ENCODE measurements at places on chromosomes 6 and 20.

- no peak for DNase-seq
Measured at GRCh38 chr20:56542489-56543030, 9.5 kb downstream of the FAM209B start.

GRCh38 chr6:76003113-76003512 is 69.3 kb downstream of the IMPG1 start:
- no peak for DNase-seq

- no peak for DNase-seq
Measured at GRCh38 chr6:64467656-64468055, 832.1 kb downstream of the PHF3 start.

- no peak for DNase-seq
Measured at GRCh38 chr6:6811128-6812009, 222.8 kb downstream of the LY86 start.

- no peak for DNase-seq
Measured at GRCh38 chr6:346386-347030, 45.0 kb upstream of the IRF4 start.

- no peak for DNase-seq
Measured at GRCh38 chr6:158910484-158911440, 89.2 kb downstream of the RSPH3 start.

DNA sequence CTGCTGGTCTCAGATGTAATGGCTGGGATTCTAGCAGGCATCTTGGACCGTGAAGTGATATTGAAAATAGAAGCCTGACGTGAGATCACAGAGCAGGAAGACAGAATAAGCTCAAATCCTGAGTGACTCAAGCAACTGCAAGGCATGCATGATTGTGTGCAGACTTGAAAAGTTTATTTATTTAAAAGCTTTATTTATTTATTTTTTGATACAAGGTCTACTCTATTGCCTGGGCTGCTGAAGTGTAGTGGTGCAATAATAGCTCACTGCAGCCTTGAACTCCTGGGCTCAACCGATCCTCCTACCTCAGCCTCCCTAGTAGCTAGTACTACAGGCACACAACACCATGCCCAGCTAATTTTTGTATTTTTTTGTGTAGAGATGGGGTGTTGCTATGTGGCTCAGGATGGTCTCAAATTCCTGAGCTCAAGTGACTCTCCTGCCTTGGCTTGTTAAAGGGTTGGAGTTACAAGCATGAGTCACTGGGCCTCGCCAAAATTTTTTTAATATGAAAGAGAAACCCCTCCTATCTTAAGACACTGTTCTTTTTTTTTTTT is 40.1 kb upstream of the RNF144B start:
- no peak for DNase-seq

- no peak for DNase-seq
Measured at GRCh38 chr6:25312703-25313102, 33.5 kb downstream of the CARMIL1 start.

DNA sequence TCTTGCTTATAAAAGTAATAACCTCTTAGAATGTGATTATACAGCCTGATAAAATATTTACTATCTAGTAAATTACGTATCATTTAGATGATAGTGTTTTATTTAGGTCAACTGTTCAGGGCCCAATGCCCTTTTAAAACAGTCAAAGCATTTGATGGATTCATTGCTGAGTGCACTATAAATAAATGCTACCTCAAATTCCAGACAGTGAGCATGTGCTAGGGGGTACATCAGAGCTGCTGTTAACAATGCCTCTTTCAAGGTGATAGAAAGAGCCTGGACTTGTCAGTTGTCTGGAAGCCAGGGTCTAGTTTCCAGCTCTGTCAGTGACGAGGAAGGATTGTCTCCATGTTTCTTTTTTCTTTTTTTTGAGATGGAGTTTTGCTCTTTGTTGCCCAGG is 7.5 kb upstream of the TMEM242 start:
- no peak for DNase-seq

DNA sequence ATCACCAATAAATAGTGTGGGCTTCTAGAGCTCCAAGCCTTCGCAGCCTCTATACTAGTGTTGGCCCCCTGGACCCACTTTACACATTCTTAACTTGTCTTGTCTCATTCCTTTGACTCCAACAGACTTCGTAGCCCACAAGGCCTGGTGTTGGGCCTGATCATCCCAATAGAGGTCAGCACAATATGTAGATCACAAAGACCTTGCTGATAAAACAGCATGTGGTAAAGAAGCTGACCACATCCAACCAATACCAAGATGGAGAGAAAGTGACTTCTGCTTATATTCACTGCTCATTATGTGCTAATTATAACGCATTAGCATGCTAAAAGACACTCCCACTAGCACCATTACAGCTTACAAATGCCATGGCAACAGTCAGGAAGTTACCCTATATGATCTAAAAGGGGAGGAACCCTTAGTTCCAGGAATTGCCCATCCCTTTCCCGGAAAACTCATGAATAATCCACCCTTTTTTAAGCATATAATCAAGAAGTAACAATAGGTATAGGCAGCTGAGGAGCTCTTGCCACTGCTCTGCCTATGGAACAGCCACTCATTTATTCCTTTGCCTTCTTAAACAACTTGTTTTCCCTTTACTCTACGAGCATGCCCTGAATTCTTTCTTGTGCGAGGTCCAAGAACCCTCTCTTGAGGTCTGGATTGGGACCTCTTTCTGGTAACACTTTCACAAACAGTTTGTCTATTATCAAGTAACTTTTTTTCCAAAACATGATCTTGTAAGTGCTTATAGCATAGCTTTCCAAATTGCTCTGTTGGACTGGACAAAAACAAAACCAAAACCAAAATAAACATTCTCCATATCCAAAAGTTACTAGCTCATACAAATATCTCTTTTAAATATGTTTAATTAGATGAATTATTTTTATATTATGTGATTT is 54.6 kb upstream of the ECHDC1 start:
- no peak for DNase-seq

DNA sequence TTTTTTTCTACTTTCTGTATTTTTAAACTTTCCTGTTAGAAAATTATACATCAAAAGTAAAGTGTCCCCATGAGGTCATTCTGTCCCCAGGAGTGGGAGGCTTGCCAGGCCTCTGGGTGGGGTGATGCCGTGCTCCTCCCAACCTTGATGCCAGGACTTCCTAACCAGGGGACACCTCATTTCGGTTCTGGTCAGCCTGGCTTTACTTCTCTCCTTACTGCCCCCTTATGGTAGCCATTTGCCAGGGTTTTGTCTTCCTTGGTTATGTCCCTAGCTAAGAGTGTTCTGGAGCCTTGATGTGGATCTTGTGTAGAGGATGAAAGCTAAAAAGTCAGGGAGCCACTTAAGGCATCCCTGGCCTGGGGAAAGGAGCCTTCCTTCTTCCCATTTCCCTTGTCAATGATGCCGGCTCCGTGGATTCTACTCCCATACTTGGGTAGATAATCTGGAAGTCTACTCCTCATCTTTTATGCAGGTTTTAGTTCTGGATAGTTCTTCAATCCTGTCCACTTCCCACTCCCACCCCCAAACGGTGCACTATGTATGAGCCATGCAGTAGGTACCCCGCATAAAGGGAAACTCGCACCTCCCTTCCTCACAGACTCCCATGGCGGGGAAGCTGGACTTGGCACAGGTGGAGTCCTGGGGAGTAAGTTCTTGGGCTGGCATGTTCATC is 164.1 kb upstream of the SALL4 start:
- DNase-seq, result no peak

- no peak for DNase-seq
Measured at GRCh38 chr20:32456869-32457478, 98.8 kb downstream of the ASXL1 start.

- no peak for DNase-seq
Measured at GRCh38 chr6:162478192-162478671, 249.3 kb downstream of the PRKN start.

DNA sequence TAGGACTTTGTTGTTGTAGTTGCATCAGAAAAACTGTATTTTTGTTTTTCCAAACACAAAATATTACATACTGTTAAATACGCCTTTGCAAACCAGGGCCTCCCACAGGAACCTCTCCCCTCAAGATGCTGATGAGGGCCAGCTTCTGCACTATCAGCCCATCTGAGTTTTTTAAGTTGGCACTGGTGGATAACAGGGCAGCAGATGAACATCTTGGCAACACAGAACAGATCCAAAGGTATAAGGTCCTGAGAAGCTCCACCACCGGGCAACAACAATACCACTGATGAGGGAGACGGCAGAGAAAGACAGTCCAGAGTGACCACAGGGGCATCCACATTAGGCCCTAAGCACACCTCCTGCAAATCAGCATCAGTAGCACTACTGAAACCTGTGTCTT is 177.7 kb downstream of the DLL1 start:
- peak; percentile 7 for DNase-seq

DNA sequence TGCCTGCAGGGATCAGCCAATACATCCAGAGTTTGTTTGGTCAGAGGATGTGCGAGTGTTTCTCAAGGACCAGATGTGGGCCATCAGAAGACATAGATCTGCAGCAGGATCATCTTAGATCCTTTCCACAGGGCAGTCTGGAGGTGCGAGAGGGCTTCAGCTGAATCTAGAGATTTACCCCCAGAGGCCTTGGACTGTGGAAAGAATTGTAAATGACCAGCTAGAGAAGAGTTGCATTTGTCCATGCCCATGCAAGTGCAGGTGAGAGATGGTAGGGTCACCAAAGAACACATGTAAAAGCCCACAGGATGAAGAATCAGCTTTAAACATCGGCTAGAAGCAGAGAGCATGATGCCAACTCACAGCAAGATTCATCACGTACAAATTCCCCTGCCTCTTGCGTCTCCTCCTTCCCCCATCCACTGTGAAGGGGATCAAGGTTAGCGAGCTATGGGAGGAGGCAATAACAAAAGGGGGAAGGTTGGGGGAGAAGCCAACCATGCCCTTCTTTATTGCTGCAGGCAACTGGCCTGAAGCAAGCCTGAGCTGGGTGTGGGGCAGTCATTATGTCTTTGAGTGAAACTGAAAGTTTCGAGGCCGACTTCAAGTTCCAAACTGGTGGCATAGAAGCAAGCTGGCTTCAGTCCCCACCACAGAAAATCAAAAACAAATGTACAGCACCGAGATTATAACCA is 83.5 kb downstream of the SCML4 start:
- DNase-seq, result no peak

DNA sequence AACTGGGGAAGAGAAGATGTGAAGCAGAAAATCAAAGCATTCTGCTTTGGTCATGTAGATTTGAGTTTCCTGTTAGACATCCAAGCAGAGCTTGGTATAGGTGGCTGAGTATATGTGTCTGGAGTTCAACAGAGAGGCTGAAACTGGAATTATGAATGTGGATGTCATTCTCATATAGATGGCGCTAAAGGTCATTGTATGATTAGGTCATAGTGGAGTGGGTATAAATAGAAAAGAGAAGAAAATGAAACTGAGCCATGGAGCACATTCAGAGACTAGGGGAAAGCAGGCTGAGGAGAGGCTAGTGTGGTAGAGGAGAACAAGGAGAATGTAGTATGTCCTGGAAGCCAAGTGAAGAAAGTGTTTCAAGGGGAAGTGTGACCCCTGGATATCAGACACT is 295.6 kb upstream of the PLN start:
- DNase-seq, result no peak

GRCh38 chr6:106563614-106564013 is 65.7 kb downstream of the RTN4IP1 start:
- no peak for DNase-seq

DNA sequence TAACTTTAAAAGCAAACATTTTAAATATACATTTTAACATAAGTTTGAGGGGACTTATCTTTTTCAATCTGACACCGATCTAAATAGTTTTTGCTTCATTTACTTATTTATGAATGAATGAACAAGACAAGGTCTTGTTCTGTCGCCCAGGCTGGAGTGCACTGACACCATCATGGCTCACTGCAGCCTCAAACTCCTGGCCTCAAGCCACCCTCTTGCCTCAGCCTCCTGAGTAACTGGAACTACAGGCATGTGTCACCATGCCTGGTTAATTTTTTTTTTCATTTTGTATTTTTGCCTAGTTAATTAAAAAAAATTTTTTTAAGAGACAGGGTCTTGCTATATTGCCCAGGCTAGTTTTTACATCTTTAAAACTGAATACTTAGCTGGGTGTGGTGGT is 25.4 kb downstream of the FBXO9 start:
- no peak for DNase-seq

- no peak for DNase-seq
Measured at GRCh38 chr6:167329014-167329413, 4.1 kb downstream of the TTLL2 start.

DNA sequence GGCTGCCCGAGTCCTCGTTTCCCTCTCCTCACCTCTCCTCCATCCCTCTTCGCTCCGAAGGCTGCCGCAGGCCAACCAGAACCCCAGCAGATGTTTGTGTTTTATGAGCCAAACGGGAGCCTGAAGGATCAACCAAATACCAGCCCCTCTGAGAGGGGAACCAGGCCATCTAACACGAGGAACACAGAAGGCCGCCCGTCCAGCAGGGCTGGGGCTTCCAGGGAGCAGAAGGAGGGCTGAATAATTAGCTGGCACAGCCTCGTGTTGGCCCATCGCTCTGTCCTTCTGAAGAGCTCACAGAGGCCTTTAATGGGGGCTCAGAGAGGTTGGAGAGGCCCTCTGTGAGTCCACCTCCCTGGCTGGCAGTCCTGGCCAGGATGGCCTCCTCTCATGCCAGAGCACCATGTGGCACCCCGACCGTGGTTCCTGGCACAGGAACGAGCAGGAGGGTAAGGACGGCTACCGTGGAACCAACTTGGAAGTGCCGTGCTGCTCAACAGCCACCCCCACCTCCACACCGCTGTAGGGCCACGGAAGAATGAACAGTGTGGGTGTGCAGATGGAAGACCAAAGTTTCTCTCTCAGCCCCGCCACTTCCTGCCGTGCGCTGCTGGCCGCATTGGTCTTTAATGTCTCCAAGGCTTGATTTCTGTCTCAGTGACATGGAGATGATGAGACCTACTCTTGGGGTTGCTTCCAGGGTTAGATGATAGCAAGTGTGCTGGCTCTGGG is 155.2 kb downstream of the SCML4 start:
- DNase-seq, result no peak

- DNase-seq, result no peak
Measured at GRCh38 chr6:3284436-3284876, 25.7 kb downstream of the PSMG4 start.

DNA sequence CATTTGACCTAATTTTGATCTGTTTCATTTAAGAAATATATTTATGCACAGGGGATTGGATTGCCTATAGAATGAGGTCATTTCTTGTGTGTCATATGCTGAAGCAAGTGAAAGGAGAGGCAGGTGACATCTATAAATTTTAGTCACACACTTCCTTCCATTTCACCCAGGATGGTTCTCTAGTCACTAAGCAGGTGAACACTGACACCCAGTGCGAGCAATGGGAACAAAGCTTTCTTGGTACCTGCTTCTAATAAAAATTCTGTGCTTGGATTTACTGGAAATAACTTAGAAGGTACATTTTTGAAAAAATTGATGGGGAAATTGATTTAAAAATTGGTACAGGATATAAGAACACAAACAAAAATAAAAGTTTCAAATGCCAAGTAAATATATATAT is 66.9 kb upstream of the MC3R start:
- no peak for DNase-seq

- DNase-seq, result no peak
Measured at GRCh38 chr6:1679688-1680068, 70.0 kb downstream of the FOXC1 start.

GRCh38 chr6:79584332-79584731 is 46.8 kb upstream of the SH3BGRL2 start:
- no peak for DNase-seq

GRCh38 chr6:39088331-39088730 is 26.7 kb downstream of the SAYSD1 start:
- DNase-seq, result no peak

All from coronary artery (tissue), 2 donors.